Activated CD8-positive, alpha-beta T cell treated with anti-CD3 and anti-CD28 coated beads, Interleukin-2, amount 10 ng/mL, durations not matched to agents 7 days and 5 days (primary cell): ENCODE measurements at places on chromosomes 3 and 15. TPM values are rescaled to one million over a fixed set of nuclear protein-coding genes. Genes with fewer than 3 reads are reported as not detected.

CYP1A2 gene
- not detected for total RNA-seq

GPR27 gene
- 0.40 TPM for total RNA-seq

DNAH12 gene
- total RNA-seq = not detected

ARHGAP31 gene
- total RNA-seq = 2.3 TPM

MYO1E gene
- 101 TPM for total RNA-seq

SLC51A gene
- not detected for total RNA-seq

TRAT1 gene
- total RNA-seq = 58.4 TPM

GOLGA6A gene
- total RNA-seq = not detected

ITIH4 gene
- total RNA-seq = 16.3 TPM

GRCh38 chr3:54817628-54818027 is 110.2 kb downstream of the LRTM1 start:
- DNase-seq = no peak

DNA sequence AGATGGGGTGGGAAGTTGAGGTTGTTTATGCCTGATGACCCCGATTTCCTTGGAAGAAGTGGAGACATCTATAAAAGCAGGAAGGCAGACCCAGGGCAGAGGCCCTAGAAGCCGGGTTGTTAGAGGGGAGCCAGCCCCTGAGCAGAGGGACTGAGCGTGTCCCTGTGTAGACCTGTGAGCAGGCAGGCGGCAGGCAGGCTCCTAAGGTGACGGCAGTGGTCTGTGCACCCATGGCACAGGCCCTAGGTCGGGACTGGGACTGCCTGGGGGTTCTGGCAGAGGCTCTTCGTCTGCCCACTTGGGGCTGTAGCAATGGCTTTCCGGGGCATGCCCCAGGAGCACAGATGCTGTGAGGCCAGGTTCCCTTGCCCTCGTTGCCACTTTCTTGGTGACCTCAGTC is 9.9 kb downstream of the SEMA4B start:
- no peak for DNase-seq

- DNase-seq = no peak
Observed at GRCh38 chr15:52857471-52857870, 67.3 kb upstream of the ONECUT1 start.

DNA sequence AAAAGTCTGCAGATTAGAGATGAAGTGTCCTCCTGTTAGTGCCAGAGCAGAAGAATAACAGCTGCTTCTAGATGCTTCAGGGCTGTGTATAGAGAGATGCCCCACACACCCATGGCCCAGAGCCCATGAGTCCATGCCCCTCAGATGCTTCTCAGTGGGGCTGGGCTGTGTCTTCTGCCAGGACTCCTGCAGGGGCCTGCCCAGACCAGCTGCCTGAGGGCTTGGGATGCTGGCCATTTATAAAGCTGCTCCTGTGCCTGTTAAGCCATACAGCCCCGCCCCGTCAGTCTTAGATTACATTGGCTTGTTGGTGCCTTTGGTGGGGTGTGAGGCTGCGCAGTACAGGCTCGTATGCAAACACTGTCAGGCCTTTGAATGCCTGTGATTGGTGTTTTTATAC is 318.0 kb upstream of the CTDSPL start:
- DNase-seq = no peak

- no peak for DNase-seq
Observed at GRCh38 chr3:16528581-16528993, 15.1 kb upstream of the RFTN1 start.

GRCh38 chr15:74235962-74236361 is at the start of gene CCDC33:
Gene CCDC33 (plus strand): TSS chr15:74236326. CDS start chr15:74236720, 394 bp downstream.
- DNase-seq = no peak

DNA sequence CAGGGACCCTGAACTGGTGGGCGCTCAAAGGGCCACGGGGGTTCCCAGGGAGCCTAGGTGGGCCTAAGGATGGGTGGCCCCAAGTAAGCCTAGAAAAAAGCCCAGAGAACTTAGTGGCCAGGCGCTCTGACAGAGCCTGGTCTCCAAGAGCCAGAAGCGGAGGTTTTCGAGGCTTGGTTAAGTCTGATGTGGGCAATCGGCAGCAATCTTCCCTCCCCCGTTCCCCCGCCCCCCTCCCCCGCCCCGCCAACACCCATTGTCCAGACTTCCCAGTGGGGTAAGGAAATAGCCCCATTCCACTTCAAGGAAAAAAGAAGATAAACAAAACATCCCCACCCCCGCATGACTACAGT is 6.7 kb downstream of the EOMES start:
- no peak for DNase-seq

GRCh38 chr3:12903000-12903800 is 61.8 kb upstream of the RPL32 start:
- DNase-seq = no peak

- no peak for DNase-seq
Observed at GRCh38 chr3:129747992-129748391, 141.5 kb upstream of the PLXND1 start.

- no peak for DNase-seq
Observed at GRCh38 chr15:37099319-37100108, 835 bp downstream of the MEIS2 start.

GRCh38 chr3:155190691-155191090 is 102.8 kb downstream of the STRIT1 start:
- DNase-seq = no peak

- no peak for DNase-seq
Observed at GRCh38 chr3:13857702-13858380, 22.0 kb downstream of the WNT7A start.

DNA sequence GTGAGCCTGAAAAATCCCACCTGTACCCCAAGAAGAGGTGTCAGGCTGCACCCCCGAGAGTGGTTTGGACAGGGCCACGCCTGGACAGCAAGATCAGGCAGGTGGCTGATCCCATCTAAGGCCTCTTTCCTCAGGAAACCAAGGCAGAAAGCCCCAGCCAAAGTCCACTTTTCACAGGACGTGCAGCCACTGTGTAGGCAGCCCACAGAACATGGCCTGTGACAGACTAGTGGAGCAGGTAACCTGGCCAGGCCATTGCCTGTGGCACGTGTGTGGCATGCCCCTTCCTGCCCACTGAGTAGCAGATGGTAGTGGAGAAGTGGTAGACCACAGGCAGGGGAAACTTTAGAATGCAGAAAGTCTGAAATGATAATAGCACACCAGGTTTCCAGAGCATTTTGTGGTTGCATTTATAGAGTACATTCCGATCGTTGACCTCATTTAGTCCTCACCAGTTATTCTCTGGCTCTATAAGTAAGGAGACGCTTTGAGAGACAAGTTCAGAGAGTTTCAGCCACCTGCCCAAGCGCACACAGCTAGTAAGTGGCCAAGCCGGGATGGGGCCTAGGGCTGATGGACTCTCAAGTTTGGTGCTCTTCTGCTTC is 68.7 kb downstream of the AAGAB start:
- DNase-seq = peak; percentile 43
